Hematopoietic multipotent progenitor cell treated with erythropoietin and hydrocortisone succinate and interleukin-3 and kit ligand, for 4 days (in vitro differentiated cells): ENCODE measurements at places on chromosomes 6 and 20.

DNA sequence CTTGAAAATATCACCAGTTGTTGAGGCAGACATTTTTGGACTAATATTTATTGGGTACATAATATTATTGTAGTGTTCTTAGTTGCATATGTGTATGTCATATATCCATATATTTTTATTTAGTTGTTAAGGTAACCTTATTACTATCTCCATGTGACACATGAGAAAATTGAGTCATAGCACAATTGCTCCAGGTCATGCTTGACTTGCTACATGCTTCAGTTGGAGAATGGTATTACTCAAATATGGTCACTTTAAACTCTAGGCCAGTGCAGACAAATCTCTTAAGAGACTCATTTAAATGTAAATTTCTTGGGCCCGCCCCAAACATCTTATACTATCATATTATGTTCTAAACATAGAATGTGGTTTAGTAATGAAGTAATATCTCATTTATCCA is 246.1 kb downstream of the RIMS1 start:
- no peak for DNase-seq

DNA sequence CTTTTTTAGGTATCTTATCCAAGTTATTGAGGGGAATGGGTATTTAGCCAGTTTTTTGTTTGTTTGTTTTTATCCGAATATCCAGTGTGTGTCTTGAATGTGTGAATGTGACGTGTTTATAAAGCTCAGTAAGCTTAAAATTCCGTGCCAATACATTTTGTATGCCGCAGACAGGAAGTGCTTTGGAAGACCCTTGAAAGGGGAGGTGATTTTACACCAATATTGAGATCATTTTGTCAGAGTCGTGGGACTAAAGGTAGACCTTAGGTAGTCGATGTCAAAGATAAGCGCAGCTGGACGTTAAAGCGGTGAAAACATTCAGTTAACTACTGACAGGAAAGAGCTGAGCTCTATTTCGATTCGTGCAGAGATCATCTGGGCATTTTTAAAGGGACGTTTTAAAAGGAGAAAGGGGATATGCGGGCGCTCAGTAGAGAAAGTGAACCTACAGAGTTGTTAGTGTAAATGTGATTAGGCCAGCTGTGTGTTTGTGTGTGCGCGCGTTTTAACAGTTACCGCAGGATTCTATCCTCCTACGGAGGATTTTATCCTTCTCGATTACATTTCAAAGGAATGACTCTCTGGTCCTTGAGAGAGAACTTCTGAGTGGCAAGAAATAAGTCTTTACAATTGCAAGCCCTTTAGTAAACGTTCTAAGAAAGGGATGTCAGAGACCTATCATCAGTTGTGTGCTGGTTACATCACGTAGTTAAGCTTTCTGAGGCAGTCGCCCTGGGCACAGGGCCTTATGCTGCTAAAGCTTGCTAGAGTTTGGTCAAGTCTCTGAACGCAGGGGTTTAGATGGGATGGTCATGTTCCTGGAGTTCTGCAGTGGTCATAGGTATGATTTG is 625 bp upstream of the ECHDC1 start:
- DNase-seq: peak; percentile 51

DNA sequence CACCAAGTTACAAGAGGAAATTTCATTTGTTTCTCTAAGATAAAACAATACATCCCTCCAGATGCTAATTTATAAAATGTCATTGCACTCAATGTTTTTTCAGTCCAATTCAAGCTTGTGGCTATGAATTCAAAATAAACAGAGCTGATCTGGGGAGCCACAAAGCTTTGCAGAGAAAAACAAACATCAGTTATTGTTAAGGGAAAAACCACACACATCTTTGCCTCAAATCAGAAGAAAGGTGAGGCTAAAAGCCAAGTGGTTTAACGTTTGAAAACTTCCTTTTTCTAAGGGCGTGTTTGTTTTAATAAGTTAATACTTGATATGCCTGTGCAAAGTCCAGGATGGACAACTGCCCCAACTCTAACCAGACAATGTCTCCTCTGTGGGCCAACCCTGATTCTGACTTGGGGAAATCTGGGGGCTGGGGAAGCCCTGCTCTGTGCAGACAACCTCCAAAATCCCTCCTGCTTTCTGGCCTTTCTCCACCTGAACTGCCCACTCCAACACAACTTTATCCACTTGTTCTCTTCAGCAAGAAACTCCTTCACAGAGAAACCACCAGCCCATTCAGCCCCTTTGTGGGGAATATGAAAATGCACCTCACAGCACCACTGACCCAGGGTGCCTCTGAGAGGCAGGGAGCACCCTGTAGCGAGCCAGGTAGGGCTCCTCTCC is 44.6 kb upstream of the NT5E start:
- no peak for DNase-seq

DNA sequence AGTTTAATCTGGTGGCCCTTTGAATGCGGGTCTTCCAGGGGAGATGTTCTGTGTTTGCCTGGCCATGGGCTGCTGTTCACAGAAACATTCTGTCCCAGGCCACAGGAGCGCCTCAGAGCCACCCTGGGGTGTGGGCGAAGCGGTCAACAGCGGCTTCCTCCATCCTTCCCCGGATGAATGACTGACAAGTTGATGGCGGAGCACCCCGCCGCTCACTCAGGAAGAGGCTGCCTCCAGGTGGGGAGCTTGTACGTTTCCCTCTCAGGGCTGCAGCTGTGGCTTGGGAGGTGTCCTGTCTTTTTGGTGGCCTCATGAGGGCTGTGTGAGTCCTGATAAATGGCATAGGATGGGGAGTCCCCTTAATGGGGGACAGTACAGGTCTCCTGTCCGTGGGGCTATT is 178.4 kb downstream of the NRN1 start:
- DNase-seq: no peak

DNA sequence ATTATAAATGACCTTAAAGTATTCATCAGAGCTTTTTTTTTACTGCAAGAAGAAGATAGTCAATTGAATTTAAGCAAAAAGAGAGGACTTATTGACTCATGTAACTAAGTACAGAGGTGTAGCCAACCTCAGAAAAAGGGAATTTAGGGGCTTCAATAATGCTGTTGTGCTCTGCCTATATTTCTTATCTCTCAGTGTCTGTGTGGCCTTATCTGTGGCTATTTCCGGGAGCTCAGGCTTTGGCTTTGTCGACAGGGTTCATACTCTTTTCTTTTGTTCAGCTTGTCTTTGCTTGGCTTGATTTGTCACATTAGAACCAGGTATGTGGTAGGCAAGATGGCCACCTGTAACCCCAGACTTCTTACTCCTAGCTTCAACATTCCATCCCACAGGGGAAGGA is 38.6 kb upstream of the FABP7 start:
- DNase-seq: peak; percentile 57

- no peak for DNase-seq
These were observed 53.6 kb downstream of the CDS2 start for GRCh38 chr20:5180421-5180820.
